Gastrocnemius medialis (tissue), 4 donors: ENCODE measurements at places on chromosomes 3 and 15.

GRCh38 chr15:72136170-72137051 lies 18.2 kb downstream of the SENP8 start:
- DNase-seq: no peak

DNA sequence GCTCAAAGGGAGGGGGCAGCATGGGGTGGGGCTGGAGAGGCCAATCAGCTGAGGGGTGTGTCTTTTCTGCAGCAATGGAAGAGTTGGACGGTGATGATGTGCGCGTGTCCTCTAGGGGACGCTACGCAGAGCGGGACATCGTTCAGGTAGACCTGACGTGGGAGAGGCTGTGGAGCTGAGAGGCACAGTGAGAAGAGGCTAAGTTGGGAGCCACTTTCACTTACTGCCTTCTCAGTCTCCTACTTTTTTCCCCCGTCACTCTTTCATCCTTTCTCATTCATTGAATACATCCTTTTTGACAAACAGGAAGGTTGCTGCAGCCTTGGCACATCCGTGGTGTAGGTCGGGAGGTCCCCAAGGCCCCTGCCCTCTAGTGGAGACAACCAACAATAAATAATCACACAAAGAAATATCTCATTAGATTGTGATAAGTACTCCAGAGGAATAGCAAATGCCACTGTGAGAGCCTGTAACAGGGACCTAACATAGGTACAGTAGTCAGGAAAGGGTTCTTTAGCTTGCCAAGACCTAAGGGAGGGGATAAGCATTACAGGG lies 4.4 kb upstream of the BRPF1 start:
- no peak for DNase-seq

GRCh38 chr3:72582211-72582878 lies 265.9 kb downstream of the SHQ1 start:
- no peak for DNase-seq

DNA sequence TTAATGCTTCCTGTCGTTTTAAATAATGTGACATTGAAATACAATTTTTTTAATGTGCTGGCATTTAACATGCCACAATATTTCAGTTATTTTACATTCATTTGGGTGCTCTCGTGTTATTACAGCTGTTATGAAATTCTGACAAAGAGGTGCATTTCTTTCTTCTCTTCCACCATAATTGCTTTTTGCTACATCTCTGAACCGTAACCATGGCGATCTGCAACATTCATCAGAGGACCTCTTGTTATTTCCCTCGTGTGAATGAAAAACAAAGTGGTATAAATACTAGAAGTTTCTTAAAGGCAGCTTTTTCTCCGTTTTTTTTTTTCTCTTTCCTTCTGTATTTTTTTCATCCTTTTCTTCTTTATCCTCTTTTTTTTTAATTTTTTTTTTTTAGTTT lies 316.4 kb downstream of the MCTP2 start:
- DNase-seq: no peak

DNA sequence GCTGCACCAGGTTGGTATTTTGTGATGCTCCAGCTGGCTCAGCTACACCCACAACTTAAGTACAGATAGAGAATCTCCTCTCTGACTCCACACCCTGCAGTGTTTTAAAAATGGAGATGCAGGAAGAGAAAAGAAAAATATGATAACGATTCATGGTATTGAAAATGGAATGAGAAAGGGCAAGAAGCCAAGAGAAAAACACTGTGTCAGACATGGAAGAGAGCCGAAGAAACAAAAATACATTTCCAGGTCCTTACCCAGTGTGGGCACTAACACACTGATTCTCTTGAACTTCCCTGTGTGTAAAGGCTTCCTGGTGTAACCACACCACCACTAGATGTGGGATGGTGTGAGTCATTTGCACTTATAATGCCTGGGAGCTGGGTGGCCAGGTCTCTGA lies 93.1 kb downstream of the GMPS start:
- no peak for DNase-seq
